ENCODE measurements at places on chromosomes 5 and 9.

DNA sequence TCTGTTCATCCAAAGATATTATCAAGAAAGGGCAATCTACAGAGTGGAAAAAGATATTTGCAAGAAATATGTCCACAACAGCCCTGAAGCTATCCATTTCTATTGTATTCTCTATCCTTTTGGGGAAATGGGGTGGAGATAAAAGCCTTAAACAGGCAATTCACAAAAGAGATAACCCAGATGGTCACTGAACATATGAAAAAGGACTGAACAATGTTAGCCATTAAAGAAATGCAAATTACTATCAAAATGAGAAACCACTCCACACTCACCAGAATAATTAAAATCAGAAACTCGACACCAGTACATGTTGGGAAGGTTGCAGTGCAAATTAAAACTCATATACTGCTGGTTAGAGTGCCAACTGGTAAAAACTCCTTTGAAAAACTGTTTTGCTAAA lies 955.2 kb upstream of the DMAC1 start:
- no peak for DNase-seq

GRCh38 chr9:86827893-86828292 lies 119.4 kb downstream of the GAS1 start:
- no peak for DNase-seq

GRCh38 chr9:16312962-16313546 lies 557.4 kb downstream of the BNC2 start:
- DNase-seq: no peak

DNA sequence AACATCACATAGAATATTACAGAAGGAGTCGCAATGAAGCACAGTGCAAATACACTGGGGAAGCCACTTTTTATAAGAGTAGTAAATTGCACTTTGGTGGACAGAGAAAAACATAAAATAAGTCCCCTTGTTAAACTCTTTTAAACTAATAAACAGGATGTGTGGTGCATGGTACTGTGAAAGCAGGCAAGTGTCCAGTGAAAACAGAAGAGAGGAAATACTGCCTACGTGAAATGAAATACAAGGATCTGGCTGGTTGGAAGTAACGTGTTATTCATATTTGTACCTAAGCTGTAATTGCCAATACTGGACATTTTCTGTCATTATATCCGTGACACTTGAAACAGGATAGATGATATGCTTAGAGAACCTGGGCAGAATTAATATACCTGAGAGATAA lies 191.9 kb upstream of the SLC27A6 start:
- no peak for DNase-seq

DNA sequence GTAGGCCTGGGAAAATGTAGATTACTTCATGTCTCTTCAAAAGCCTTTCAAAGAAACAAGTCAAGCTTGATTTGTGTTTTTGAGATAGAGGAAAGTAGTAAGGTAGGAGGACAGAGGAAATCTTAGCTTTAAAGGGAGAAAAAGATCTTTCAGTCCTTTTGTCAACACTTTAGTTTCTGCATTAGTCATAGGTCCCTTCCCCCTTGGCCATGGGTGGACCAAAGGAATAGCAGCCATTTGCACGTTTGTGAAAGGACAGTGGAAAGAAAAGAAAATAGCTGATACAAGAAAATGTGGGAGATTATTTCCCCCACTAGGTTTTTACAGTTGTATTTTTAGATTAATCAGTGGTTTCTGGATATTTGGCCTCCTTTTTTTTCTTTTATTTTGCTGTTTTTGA lies 121.9 kb upstream of the GRHPR start:
- DNase-seq: no peak

DNA sequence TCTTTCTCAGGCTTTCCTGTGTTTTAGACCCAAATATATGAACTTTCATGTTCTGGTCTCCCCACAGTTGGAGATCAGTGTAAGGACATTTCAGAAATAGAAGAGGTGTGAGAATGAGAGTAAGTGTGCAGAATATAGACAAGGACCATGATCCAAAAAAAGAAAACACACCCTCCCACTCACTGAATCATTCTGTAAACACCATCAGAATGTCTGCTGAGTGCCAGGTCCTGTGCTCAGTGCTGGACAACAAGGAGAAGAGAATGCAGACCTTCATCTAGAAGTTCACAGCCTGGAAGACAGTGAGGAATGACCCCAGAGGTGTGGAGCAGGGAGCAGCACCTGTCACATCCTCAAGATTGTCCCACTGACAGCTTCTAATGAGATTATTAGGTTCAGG lies 19.1 kb upstream of the SH3RF2 start:
- no peak for DNase-seq

- no peak for DNase-seq
Measured at GRCh38 chr5:42109006-42109572, 184.0 kb downstream of the FBXO4 start.

- DNase-seq: no peak
Measured at GRCh38 chr5:141845371-141845851, 32.8 kb downstream of the PCDH1 start.

- no peak for DNase-seq
Measured at GRCh38 chr5:14450018-14450524, 131.5 kb upstream of the OTULINL start.

DNA sequence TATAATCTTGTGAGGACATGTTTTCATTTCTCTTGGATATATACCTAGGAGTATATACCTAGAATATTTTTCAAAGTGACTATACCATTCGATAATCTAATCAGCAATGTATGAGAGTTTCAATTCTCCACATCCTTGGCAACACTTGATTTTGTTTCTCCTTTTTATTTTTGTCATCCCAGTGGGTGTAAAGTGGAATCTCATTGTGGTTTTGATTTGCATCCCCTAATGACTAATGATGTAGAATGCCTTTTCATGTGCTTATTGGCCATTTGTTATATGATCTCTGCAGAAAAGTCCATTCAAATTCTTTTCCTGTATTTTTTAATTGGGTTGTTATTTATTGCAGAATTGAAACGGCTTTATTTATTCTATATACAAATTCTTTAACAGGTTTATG lies 15.2 kb downstream of the ZCCHC9 start:
- no peak for DNase-seq

- DNase-seq: no peak
Measured at GRCh38 chr5:178335302-178336030, 102.9 kb upstream of the PHYKPL start.

- DNase-seq: no peak
Measured at GRCh38 chr5:127518319-127518621, 830 bp downstream of the PRRC1 start.

DNA sequence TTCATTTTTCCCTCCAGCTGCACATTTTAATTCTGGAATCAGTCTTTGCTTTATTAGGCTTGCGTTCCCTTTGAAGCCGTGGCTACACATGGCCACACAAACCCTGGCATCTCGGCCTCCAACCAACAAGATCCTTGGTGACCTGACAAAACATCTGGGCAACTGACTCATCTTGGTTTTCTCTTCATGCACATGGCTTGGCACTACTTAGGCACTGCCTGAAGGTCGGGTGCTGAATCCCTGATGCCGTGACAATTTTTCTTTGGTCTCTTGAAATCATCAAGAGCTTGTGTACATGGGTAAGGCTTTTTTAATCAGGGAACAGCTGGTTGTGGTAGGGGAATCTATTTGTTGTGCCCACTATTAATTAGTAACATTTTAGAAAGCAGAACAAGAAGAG lies 16.0 kb upstream of the PAPPA start:
- DNase-seq: no peak

- no peak for DNase-seq
Measured at GRCh38 chr5:135467871-135468485, 15.8 kb upstream of the TIFAB start.

- DNase-seq: no peak
Measured at GRCh38 chr5:173688703-173689102, 72.3 kb upstream of the BOD1 start.

GRCh38 chr5:133373121-133373870 lies 239.0 kb downstream of the FSTL4 start:
- DNase-seq: no peak

DNA sequence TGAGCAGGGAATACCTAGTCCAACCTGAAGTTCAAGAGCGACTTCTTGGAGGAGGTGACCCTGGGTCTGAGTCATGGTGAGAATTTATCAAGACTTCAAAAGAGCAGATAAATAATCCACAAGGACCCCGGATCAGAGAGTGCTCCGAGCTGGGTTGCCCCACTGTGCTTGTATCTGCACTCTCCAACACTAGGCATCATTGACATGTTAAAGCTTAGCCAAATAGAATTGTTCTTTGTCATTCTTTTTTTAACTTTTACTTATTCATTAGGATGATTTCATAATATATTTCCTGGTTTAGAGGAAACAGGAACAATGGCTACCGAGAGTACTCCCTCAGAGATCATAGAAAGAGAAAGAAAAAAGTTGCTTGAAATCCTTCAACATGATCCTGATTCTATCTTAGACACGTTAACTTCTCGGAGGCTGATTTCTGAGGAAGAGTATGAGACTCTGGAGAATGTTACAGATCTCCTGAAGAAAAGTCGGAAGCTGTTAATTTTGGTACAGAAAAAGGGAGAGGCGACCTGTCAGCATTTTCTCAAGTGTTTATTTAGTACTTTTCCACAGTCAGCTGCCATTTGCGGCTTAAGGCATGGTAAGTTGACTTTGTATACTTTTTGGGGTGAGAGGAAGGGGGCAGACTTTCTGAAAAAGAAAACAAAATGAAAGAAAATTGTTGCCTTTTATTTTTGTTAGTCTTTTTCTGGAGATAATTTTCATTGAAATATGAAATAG lies at the start of gene CARD6:
CARD6 (plus strand) TSS at position 300 of the 738 bp plus-strand sequence; CDS start at position 316, 16 bp downstream.
- no peak for DNase-seq

GRCh38 chr5:138032572-138033385 lies at the start of gene FAM13B:
Gene FAM13B (minus strand): TSS chr5:138033079. CDS start chr5:138019111, 13,968 bp downstream.
- DNase-seq: peak; percentile 68

- DNase-seq: no peak
Measured at GRCh38 chr5:6773342-6774035, 60.3 kb downstream of the TENT4A start.

GRCh38 chr9:68429631-68430030 lies 73.2 kb downstream of the PGM5 start:
- DNase-seq: no peak

DNA sequence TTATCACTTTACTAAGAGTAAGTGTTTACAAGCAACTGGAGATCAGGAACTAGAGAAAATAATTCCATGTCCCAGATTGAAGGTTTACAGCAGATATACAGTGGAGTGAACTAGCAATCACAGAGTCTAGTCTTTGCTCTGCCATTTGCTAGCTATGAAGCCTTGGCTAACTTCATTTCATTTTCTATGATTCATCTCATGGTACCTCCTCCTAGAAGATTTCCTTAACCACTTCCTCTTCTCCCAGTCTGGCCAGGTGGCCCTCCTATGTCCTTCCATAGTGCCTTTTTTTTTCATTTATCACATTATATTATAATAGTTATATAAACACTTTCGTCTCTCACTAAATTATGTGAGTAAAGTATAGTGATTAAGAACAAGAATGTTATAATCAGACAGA lies 52.1 kb downstream of the GRIA1 start:
- DNase-seq: no peak

DNA sequence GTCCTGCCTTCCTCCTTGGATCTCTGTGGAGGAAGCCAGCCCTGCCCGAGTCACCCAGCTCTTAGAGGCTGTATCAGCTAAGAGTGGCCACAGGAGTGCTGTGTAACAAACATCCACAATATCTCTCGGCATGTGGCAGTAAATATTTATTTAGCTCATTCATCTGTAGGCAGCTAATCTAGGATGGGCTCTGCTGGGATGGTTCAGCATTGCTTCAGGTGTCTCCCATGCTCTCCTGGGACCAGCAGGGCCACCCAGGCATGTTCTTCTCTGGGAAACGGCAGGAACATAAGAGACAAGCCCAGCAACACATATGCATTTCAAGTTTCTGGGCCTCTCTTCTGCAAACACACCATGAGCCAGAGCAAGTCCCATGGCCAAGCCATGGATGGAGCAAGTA lies 56.1 kb downstream of the HRH2 start:
- DNase-seq: no peak

- DNase-seq: no peak
Measured at GRCh38 chr9:134642385-134643181, 980 bp downstream of the COL5A1 start.

DNA sequence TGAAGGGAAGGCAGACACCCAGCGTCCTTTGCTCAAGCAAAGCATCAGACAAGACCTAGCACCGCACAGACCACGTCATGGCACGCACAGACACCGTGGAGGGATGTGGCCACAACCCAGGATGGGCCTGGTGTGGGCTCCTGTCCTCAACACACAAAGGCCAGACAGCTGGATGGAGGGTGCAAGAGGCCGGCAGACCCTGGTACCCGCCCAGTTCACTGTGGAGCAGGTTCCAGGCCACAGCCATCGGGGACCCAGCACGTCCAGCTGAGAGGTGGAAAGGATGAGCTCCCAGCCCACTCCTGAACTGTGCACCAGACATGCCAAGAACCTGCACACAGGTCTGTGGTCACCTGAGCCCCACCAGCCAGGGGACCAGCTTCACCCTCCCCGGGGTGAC lies 15.0 kb upstream of the ZDHHC11 start:
- no peak for DNase-seq

DNA sequence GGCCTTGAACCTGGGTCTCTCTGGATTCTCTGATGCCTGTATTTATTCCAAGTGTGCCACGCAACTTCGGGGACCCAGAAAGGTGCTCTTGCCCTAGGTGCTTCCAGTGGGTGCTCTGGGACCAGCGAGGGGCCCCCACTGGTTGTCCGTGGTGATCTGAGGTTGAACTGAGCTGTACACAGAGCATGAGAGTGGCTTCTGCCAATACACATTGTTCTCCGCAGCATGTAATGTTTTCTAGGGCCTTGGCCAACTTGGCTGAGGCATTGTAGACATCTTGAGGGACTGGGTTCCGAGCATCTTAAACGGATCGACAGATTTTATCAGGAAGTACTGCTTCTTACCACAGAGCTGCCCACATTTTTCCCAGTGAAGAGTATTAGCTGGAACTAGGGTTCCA lies 117.9 kb downstream of the MTX3 start:
- DNase-seq: no peak

GRCh38 chr9:25177858-25178257 lies 500.4 kb downstream of the TUSC1 start:
- DNase-seq: no peak

DNA sequence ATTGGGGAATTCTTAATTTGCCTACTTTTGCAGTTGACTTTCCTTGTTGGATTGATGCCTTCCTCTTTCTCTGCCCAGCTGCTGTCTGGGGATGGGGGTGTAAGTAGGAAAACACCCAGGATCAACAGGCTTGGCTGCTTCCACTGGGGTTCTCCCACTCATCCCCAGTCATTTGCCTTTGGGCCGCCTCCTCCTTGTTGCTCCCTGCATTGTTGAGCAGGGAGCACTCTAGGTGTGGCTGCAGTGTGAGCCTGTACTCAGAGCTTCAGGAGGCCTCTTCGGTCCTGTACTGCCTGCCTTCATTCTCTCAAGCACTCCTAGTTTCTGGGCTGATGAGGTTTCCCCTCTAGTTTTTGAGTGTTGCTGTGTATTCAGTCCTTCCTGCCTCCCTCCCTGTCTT lies 12.1 kb downstream of the RHOBTB3 start:
- no peak for DNase-seq

DNA sequence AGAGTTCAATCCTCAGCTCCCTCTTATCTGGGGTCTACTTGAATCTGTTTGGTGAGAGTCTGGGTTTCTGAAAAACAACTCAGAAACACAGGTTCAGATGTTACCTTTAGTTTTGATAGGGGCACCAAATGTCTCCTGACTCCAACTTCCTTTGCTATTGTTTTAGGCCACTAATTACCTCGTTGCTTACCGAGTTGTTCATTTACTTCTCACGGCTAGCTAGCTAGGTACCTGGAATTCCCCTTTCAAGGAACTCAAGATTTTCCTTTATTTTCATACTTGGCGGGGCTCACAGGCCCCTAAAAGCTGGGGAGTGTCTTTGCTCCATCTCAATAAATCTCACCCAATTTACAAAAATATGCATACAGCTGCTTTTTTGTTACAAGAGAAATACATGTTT lies 111.4 kb downstream of the SLC28A3 start:
- DNase-seq: no peak
